ENCODE measurements at places on chromosomes 3 and 15.
A peak's percentile ranks its signal among the peaks of the same experiment; 100 is the strongest.

DNA sequence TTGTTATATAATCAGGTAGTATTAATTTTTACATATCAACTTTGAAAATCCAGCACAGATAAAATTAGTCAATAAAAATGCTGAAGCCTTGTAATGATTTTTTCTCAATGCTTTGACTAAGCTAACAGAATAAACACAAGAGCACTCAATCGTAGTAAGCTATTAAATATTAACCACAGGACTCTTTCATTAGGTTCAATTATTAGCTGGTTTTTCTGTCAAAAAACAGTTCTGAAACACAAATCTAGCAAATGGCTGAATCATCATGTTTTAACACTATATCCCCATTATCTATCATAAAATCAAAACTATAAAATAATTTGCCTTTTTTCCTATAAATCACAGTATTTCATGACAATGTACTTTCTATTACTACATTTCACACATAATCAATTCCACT is 69.6 kb downstream of the PLOD2 start:
- no peak for DNase-seq

DNA sequence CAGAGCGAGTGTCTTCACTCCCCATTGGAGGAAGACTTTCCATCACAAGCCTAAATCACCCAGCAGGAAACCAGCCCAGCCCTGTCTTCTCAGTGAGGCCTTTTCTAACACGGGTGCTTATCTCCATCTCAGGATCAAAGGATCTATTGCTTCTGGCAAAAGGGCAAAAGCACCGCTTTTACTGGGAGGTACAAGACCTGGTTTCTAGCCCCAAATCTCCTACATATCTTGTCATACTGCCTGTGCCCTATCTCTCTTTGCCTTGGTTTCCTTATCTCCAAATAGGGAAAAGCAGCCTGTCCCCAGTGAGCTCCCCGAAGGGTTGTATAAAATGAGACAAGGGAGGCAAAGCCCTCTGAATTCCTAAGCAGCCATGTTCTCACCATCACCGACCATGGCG is 5.2 kb downstream of the GLB1 start:
- no peak for DNase-seq

DNA sequence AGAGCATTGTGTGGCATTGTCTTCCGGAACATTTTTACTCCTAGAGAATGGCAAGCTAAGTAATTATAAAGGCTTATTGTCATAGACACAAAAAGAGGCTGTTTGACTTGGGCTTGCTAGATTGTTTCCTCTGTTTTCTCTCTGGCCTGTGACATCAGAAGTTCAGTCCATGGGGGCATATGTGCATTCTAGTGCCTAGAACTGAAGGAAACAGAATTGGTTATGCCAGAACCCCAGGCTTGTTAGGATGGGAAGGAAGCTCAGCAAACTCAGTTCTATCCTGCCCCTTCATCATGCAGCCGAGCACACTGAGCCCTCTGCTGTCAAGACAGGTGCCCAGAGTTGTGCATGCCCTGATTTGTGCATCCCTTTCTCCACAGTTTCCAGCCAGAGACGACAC is 131.3 kb downstream of the PDE8A start:
- no peak for DNase-seq

DNA sequence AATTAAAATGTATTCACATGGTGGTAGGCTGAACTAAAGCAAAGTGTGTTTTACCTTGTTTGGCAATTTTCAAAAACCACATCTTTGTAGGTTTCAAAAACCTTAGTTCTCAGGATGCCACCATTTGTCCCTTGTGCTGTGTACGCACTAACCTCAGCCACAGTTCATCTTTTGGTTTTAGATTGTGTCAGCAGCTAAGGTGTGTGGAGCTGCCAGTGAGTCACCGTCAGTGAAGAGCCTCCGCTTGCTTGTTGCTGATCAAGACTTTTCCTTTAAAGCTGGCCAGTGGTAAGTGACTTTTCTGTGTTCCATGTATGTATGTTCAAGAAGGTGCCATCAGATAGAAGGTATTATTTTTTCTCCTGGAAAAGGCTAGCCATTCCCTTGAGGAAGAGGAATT is 21.1 kb downstream of the OXNAD1 start:
- peak; percentile 42 for DNase-seq

DNA sequence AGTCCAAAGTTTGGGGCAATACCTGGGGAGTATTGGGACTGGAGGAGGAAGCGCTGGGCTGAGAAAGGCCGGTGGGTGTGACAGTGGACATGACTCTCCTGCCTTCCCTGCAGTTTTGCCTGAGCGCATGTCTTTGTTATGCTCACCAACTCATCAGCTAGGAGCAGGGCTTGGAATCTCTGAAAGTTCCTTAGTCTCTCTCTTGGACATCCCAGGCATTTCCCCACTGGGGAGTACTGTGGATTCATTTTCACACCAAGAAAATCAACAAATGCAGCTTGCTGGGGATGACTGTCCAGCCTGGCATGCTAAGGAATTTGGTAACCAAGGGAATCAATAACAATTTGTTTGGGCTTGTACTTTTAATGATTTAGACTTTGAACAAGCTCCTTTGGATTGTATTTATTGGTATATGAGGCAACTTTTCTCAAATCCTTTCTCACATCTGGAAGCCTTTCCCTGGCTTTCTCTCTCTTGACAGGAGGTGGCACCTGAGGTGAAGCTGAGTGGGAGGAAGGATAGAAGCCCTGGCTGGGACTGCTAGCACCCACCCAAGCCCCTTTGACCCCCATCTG is 48.5 kb upstream of the CHST2 start:
- no peak for DNase-seq

DNA sequence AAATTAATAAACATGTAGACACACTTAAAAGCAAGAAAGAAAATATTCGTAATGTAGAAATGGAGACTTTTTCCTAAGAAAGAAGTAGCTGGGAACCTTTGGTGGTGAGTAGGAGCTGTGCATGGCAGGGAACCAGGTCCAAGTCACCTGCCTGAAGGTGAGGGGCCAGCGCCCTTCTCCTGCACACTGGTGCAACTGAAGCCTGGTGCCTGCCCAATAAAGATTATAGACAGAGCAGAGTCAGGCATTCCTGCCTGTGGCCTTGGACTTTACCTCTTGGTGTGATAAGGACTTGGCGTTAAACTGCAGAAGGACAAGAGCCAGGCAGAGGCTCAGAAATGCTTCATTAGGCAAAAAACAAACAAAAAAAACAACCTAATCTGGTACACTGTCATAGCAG is 14.2 kb downstream of the CFAP91 start:
- DNase-seq: no peak

GRCh38 chr3:98806521-98806920 is 43.4 kb downstream of the ST3GAL6 start:
- no peak for DNase-seq

- no peak for DNase-seq
Measured at GRCh38 chr3:2485027-2485375, 386.3 kb downstream of the CNTN4 start.

- no peak for DNase-seq
Measured at GRCh38 chr3:147159141-147159540, 247.2 kb downstream of the ZIC4 start.

DNA sequence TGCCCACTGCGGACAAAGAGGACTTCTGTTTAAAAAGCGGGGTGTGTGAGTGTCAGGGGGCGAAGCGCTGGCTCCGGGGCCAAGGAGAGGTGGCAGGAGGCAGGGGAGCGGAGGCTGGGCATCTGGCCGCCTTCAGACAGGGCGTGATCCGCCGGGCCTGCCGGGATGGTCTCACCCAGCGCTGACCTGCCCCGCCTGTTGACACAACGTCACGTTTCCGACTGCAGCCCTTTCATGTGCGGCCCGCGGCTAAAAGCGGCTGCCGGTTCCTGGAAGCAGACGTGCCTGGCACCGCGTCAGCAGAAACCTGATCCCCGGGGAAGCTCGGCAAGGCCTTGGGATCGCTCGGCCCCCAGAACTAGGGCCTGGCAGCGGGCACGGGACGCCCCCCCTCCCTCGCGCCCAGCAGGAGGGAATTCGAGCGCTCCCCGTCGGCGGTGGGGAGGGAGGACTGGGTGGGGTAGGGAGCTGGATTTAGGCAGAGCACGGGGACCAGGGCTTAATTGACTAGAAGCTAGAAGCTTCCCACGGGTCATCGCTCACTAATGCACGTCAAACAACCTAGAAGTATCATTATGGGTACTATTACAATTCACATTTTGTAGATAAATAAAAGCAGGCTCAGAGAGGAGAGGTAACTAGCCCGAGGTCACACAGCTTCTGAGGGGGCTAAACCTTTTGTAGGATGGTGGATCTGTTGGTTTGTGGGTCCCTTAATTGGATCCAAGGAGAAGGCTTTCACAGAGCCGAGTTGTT is 7.7 kb downstream of the BHLHE40 start:
- DNase-seq: peak; percentile 89

- DNase-seq: no peak
Measured at GRCh38 chr3:39971559-39972031, 162.2 kb downstream of the MYRIP start.

DNA sequence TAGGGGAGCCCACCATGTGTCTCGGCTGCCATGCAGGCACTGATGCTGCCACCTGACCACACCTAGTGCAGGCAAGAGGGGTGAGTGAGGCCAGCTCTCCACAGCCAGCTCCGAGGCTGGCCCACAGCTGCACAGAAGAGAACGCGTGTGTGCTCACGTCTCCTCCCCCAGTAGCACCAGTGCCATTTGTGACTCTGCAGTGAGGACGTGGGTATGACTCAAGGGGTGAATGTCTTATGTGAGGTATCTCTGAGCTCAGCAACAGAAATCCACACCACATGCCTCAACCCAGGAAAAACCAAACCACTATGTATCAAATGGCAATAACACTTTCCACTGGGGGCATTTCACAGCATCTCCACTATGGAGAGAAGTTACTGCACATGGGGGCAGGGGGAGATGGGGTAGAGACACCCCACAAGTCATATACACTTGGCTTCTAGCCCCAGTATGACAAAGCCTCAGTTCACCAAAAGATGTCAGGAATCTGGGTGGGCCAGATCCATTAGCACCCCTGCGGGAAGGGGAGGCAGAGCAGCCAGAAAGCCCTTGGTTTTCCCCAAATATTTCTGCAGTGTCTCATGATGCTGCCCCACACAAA is 87.6 kb downstream of the LRIG1 start:
- DNase-seq: peak; percentile 11

- no peak for DNase-seq
Measured at GRCh38 chr3:31768479-31769125, 212.5 kb downstream of the OSBPL10 start.

- no peak for DNase-seq
Measured at GRCh38 chr3:72100080-72100511, 315.1 kb upstream of the PROK2 start.

DNA sequence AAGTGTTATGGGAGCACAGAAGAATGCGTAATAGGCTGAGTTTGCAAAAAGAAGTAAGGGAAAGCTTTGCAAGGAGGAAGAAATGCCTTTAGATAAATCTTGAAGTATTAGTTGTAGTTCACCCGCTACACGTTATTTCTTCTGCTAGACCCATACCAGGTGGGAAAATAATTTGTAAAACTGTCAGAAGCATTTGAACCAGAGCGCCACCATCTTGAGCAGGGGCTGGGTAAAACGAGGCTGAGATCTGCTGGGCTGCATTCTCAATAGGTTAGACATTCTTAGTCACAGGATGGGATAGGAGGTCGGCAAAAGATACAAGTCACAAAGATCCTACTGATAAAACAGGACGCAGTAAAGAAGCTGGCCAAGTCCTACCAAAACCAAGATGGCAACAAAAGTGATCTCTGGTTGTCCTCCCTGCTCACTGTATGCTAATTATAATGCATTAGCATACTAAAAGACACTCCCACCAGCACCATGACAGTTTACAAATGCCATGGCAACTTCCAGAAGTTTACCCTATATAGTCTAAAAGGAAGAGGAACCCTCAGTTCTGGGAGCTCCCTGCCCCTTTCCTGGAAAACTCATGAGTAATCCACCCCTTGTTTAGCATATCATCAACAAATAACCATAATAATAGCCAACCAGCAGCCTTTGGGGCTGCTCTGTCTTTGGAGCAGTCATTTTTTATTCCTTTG is 50.0 kb upstream of the ZNF280D start:
- no peak for DNase-seq

DNA sequence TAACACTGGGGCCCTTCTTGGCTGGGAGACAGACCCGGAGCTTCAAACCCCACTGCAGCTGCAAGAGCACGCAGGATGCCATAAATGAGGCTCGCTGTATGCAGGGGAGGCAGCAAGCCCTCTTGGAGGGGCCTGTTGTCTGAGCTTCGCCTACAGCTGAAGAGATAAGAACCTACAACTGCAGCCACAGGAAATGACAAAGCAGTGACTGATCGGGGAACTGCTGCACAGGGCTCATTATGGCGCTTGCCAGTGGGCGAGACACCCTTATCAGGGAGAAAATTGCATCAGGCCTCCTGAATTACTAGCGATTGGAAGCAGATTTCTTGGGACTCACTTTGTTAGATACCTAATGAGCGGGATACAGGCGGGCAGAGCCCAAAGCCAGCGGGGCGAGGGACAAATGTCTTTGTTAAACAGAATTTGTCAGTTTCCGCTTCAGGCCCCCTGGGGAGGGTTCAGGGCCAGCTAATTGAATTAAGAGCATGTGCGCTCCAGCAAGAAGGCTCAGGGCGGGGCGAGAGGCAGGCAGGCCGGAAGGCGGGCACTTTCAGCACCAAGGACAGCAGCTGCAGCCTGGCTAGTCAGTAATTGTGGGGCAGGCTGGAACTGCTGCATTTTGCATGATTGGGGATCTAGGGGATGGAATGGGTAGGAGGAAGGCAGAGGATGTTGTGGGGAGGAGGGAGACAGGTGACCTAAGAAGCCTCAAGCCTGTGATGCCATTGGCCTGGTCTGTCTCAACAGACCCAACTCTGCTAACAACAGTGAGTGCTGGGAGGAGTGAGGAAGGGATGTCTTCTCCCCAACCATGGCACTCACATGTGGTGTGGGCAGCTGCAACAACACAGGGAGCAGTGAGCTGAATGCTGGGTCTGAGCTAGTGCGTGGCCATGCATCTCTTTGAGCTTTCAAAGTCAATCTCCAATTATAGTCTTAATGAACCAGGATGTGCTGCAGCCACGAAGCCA is 55.3 kb downstream of the CCDC33 start:
- peak; percentile 48 for DNase-seq

DNA sequence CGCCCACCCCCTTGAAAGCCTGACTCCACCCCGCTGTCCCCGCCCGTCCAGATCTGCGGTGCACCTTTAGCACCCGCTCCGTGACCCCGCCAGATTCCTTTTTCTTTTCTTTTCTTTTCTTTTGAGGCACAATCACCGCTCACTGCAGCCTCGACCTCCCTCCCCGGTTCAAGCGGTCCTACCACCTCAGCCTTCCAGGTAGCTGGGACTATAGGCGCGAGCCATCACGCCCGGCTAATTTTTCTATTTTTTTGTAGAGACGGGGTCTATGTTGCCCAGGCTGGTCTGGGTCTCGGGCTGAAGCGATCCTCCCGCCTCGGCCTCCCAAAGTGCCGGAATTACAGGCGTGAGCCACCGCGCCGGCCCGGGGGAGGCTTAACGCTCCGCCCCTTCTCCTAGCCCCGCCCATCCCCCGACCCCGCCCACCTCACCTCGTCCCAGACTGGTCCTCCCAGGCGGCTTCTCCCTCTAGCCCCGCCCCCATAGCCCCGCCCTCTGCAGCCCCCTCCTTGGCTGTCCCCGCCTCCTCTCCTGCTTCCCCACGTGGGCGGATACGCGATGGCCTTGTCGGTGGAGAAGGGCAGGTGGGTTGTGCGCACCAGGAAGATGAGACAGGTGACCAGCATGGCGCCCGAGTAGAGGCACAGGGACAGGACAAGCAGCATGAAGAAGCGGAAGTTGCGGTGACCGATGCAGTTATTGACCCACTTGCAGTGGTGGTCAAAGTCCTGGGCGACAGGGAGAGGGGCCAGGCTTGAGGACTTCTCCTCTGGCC is 3.2 kb downstream of the ZDHHC19 start:
- DNase-seq: no peak

GRCh38 chr3:144549166-144549565 is 577.5 kb downstream of the DIPK2A start:
- no peak for DNase-seq

- no peak for DNase-seq
Measured at GRCh38 chr15:92091155-92091734, 237.7 kb downstream of the SLCO3A1 start.

- no peak for DNase-seq
Measured at GRCh38 chr3:124785973-124786372, 55.7 kb downstream of the UMPS start.
